ENCODE measurements at places on chromosomes 12 and 14.
A peak's percentile ranks its signal among the peaks of the same experiment; 100 is the strongest.

DNA sequence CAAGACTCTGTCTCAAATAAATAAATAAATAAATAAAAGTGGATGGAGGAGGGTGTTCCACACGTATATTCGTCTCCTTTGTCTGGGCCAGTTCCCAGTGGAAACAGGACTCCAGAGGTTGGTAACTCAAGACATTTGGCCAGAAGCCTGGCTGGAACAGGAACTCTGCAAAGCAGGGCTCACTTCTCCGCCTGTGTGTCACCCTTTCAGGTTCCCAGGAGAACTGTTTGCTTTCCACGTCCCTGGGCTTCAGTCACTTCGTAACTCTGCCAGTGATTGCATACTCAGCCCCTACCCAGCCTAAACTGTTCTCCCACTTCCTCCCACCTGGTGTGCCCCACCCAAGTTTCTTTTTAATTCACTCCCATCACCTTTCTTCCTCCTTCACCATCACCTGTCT lies 7.0 kb upstream of the UBE2N start:
- DNase-seq, result no peak

DNA sequence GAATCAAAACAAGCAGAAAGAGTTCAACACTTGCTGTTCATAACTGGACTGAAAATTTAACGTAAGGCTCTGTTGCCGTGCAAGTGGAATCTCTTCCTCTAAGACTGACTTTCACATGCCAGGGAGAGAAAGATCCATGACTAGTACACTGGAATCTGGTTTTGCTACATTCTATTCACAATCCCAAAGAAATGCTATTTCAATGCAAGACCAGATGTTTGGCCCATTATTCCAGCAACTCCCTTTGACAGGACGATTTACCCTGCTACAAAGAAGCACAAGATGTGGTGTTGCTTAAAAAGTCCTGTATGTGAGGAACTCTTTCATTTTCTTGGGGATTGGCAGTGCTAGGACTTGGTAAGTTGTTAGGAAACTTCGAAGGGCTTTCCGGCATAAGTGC lies 17.4 kb downstream of the RFC5 start:
- DNase-seq, result no peak

GRCh38 chr12:71448150-71448581 lies 8.6 kb downstream of the LGR5 start:
- no peak for DNase-seq

DNA sequence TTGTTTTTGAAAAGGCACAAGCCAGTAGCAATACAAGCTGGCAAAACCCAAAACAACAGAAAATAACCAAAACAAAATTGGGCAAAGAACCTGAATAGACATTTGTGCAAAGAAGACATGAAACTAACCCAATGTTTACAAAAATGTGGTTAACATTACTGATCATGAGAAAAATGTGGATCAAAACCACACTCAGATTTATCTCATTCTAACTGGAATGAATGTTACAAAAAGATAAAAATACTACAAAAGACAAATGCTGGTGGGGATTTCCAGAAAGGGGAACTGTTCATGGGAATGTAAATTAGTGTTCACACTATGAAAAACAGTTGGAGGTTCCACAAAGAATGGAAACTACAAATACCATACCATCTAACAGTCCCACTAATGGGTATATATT lies 26.6 kb downstream of the ASCL4 start:
- DNase-seq, result peak; percentile 28

- DNase-seq, result no peak
Observed at GRCh38 chr14:53310412-53310811, 157.3 kb upstream of the DDHD1 start.

DNA sequence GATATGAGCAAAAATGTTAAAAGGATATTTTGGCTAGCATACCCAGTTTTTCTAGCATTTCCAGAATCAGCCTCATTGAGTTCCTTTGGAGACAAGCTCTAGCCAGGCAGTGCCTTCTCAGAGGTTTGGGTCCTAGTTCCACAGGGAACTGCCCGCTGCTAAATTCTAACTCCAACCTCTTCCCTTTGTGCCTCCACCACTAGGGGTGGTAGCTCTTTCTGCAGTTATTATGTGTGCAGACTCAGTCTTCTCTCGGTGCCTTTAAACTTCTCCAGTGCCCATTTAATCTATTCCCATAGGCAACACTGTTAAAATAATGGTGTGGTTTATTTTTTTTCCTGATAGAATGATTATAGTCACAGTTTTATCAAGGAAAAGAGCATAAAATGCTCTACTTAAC lies 21.5 kb upstream of the SLC25A3 start:
- no peak for DNase-seq

GRCh38 chr14:106044949-106045596 lies 518.7 kb downstream of the TMEM121 start:
- DNase-seq, result peak; percentile 91

DNA sequence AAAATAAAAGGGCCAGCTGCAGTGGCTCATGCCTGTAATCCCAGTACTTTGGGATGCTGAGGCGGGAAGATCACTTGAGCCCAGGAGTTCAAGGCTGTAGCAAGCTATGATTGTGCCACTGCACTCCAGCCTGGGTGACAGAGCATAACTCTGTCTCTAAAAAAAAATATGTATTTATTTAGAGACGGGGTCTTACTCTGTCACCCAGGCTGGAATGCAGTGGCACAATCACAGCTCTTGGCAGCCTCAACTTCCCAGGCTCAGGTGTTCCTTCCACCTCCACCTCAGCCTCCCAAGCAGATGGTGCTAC lies 179.3 kb upstream of the ATF7IP start:
- no peak for DNase-seq

DNA sequence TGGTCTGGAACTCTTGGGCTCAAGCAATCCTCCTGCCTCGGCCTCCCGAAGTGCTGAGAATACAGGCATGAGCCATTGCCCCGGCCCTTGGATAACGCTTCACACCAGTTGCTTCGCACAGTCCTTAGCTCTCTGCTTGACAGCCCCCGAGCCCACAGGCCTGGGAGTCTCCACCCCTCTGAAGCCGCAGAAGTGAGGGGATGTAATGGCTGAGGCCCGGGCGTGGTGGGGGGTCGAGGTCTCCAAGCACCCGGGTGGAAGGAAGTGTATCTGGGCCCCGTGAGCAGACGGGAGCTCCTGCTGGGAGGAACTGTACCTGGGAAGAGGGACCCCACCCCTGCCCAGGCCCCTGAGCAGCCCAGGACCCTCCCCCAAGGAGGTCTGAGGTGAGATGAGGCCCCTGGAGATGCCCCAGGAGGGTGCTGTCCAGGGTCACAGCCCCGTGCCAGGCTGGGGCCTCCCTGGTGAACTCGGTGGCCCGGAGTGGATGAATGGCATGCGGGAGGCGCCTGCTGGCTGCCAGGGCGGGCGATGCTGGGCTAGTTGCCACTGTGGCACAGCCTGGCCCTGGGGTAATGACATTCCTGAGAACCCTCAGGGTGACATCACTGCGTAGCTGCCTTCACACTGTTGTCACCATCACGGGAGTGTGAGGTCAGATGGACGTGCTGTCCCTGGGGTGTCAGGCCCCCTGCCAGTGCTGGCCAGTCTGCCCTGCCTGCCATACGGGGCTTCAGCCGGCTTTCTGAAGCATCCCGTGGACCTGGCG lies 48.9 kb downstream of the KIF26A start:
- no peak for DNase-seq

DNA sequence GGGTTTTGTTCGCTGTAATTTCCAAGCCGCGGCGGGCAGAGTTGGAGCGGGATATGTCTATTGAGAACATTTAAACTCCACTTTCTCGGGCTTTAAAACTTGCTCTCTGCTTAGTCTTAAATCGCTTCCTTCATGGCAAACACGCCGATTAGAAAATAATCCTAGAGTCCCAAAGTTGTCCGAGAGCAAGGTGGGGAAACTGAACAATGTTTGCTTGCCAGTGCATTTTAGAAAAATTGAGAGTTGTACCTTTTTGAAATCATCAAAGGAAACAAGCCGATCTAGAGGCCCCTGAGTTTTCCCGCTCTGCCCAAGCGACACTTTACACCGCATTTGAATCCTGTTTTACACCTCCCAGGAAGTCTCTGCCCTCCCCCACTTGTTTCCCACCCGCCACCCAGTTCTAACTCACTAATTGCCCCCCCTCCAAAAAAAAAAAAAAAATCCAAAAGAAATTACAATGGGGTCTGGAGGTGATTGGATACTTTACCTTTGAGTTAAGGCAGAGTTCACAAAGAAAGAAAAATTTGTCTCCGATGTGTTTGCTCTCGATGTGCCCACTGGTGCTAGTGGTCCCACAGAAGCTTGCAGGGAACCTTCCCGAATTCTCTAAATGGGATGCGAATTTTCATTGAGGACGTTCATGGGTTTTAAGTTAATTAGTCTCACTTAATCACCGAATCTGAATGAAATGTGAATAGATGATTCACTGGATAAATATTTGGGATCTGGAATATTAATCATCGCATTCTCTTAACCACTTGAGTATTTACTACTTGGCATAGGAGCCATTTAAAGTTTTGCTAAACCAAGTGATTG lies 2.3 kb downstream of the HMGA2 start:
- no peak for DNase-seq

- no peak for DNase-seq
Observed at GRCh38 chr14:69720912-69721311, 46.0 kb upstream of the SRSF5 start.

DNA sequence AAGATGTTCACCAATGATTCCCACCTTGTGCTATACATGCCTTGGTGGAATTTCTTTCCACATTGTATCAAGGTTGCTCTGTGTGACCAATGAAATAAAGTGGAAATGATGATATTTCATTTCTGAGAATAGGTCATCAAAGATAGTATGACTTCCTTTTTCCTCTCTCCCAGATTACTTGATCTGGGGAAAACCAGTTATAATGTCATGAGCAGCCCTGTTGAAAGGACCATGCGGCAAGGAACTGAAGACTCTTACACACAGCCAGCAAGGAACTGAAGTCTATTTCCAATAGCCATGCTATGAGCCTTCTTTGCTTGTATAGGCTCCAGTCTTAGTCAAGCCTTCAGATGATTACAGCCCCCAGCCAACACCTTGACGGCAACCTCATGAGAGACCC lies 11.7 kb downstream of the KLRD1 start:
- no peak for DNase-seq

- DNase-seq, result no peak
Observed at GRCh38 chr14:37591311-37591940, 3.6 kb downstream of the FOXA1 start.

GRCh38 chr12:127570387-127570786 lies 696.6 kb upstream of the TMEM132C start:
- DNase-seq, result no peak

All from hematopoietic multipotent progenitor cell (in vitro differentiated cells).